B cell (primary cell): ENCODE measurements at places on chromosomes 13 and 19. TPM values are rescaled to one million over a fixed set of nuclear protein-coding genes. Genes with fewer than 3 reads are reported as not detected.

GRCh38 chr19:19550972-19551852 is 13.1 kb downstream of the CILP2 start:
- no peak for DNase-seq
- H3K27me3 ChIP-seq, result peaks cover 12% of the 10 kb centered on the region
- H3K27ac ChIP-seq, result no peak overlapping the region

The CYP2A7 gene
- total RNA-seq, result not detected in 2 replicates

GRCh38 chr13:111920932-111921705 is 145.8 kb upstream of the SOX1 start:
- no peak overlapping the region for H3K4me3 ChIP-seq
- no peak for DNase-seq
- no peaks in the 10 kb centered on the region for H3K4me1 ChIP-seq
- H3K36me3 ChIP-seq, result no peaks in the 10 kb centered on the region
- H3K27me3 ChIP-seq, result no peaks in the 10 kb centered on the region

GRCh38 chr19:41537789-41538188 is 38.2 kb upstream of the CEACAM21 start:
- no peak overlapping the region for H3K4me3 ChIP-seq
- H3K4me1 ChIP-seq, result peaks cover 58% of the 10 kb centered on the region
- no peak overlapping the region for H3K27ac ChIP-seq
- H3K27me3 ChIP-seq, result no peaks in the 10 kb centered on the region
- peak; percentile 51 for DNase-seq

DNA sequence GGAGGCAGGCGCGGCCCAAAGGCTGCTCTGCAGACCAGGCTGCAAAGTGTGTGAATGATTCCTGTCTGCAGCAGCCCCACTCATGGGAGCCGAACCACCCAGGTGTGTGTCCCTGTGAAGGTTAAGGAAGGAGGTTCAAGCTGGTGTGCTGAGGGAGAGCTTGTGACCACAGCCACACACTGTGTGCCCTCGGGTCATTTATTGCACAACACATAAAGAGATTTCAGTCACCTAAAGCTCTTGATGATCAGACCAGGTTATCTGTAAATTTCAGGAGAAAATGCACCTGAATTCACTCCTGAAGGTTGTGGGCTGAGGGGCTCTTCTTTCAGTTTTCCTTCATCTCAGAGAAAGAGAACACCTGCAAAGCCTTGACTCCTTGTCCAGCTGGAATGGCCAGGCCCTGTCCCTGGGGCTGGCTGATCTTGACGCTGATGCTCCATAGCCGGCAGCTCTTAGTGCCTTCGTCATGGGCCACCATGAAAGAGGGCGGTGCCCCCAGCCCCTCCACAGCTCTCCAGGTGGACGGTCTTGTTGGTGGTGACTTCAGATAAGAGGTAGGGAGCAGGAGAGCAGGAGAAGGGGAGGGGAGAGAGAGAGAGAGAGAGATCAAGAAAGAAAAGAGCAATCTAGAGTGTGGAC is 110.8 kb upstream of the C1QTNF9B start:
- H3K4me3 ChIP-seq, result no peak overlapping the region
- DNase-seq, result no peak

DNA sequence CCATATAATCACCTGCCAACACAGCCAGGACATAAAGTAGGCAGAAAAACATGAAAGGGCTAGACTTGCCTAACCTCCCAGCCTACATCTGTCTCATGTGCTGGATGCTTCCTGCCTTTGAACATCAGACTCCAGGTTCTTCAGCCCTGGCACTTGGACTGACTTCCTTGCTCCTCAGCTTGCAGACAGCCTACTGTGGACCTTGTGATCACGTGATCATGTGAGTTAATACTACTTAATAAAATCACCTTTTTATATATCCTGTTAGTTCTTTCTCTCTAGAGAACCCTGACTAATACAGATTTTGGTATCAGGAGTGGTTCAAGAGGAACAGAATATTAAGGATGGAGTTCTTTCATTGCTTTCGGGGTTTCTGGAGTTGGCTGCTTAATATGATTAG is 2867.6 kb downstream of the PCDH9 start:
- DNase-seq, result no peak
- no peaks in the 10 kb centered on the region for H3K36me3 ChIP-seq
- H3K4me1 ChIP-seq, result no peaks in the 10 kb centered on the region

- no peak overlapping the region for H3K27ac ChIP-seq
- peaks cover 14% of the 10 kb centered on the region for H3K4me1 ChIP-seq
Observed at GRCh38 chr13:99191900-99192399, 8.7 kb upstream of the UBAC2 start.

GRCh38 chr13:39527961-39528660 is 74.9 kb downstream of the LHFPL6 start:
- DNase-seq, result no peak
- H3K27me3 ChIP-seq, result no peaks in the 10 kb centered on the region
- no peaks in the 10 kb centered on the region for H3K36me3 ChIP-seq
- H3K4me3 ChIP-seq, result no peak overlapping the region

GRCh38 chr19:48878196-48879024 is 6.2 kb downstream of the PPP1R15A start:
- no peaks in the 10 kb centered on the region for H3K27me3 ChIP-seq
- peaks cover 41% of the 10 kb centered on the region for H3K36me3 ChIP-seq
- peak; percentile 48 for DNase-seq
- no peak overlapping the region for H3K27ac ChIP-seq
- peaks cover 54% of the 10 kb centered on the region for H3K4me1 ChIP-seq

The KLK2 gene
- 1.7 TPM in 2 replicates for total RNA-seq

GRCh38 chr13:51552027-51552426 is 32.2 kb upstream of the WDFY2 start:
- H3K27me3 ChIP-seq, result no peaks in the 10 kb centered on the region
- peaks cover 5% of the 10 kb centered on the region for H3K4me1 ChIP-seq
- no peak overlapping the region for H3K4me3 ChIP-seq
- H3K27ac ChIP-seq, result no peak overlapping the region

The LILRB5 gene
- 0.05 and 0.17 TPM in 2 replicates for total RNA-seq

DNA sequence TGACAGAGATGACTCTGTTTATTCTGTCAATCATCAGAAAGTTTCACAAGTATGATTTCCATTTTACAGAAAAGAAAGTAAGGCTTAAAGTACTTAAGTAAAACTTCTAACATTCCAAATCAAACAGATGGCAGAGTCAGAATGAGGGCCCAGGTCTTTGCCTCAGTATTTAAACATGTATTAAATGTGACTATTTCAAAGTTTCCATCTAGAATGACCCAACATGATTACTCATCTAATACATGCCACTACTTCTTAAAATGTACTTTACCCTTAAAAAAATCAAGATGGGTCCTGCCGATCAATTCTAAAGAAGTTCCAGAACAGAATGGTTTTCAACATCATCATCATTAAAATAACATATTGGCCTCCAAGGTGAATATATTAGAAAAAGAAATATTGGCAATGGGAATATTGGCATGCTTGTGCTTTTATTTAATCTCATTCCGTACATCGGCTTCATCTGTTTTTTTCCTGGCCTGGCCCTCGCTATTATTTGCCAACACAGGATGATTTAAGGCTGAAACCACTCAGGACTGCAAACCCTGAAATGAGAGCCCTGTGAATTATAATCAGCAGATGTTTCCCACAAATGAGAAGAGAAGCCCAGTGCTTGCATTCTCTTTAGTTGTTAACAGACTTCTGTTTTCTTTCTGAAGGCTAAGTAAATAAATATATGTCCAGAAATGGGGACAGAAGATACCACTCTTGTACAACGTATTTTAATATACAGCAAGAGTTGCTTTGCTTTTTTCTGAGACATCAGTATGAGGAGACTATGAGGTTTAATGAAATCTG is 340.0 kb downstream of the DNAJC15 start:
- H3K27ac ChIP-seq, result no peak overlapping the region
- no peaks in the 10 kb centered on the region for H3K36me3 ChIP-seq
- H3K27me3 ChIP-seq, result no peaks in the 10 kb centered on the region
- no peaks in the 10 kb centered on the region for H3K4me1 ChIP-seq
- H3K4me3 ChIP-seq, result no peak overlapping the region

The TPTE2 gene
- not detected in 2 replicates for total RNA-seq

DNA sequence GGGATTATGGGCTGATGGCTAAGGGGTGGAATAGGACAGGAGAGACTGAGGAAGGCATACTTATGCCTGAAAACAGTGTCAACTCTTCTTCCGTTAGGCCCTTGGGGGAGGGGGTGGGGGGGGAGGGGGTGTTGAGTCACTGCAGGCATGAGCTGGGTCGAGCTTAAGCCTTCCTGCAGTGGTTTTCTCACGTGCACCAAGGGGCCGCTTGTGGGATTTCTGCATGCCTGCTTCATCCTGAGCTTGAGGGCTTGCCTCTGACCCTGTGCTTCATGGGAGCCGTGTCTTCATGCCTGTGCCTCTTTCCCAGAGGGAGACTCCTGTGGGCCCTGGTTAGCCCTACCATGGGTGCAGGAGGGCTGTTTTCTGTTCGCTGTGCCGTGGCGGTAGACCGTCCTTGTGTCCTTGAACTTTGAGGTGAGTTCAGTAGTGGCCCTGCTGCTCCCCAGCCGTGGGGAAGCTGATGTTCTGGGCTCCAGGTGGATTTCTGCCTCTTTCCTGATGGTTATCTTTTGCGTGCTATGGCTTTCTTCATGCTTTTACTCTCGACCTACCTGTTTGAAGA is 186.1 kb downstream of the PCCA start:
- H3K4me3 ChIP-seq, result no peak overlapping the region
- DNase-seq, result no peak
- no peaks in the 10 kb centered on the region for H3K4me1 ChIP-seq
- H3K27ac ChIP-seq, result no peak overlapping the region

The KLF1 gene
- not detected in 2 replicates for total RNA-seq

- no peak overlapping the region for H3K27ac ChIP-seq
- H3K27me3 ChIP-seq, result no peaks in the 10 kb centered on the region
- no peaks in the 10 kb centered on the region for H3K4me1 ChIP-seq
- no peaks in the 10 kb centered on the region for H3K36me3 ChIP-seq
Observed at GRCh38 chr13:58597552-58597951, 966.0 kb downstream of the PCDH17 start.

The PTPRH gene
- total RNA-seq, result not detected in 2 replicates

DNA sequence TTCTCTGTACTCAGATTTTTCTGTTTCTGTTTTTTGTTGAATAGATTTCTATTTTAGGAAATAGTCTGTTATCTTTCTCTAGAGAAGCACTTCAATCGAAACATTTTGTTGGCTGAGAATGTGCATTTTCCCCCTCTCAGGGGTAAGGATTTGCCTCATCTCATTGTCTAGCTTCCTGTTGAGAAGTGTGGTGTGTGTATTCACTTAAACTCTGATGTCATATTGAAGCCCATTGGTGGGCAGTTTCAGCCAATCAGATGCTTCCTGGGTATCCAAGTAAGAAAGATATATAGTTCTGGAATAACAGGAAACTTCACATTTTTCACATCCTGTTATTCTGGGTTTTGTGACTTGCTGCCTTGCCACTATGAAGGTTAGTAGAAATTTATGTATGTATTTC is 87.6 kb downstream of the ARHGEF7 start:
- peak overlapping the region; percentile 76 for H3K27ac ChIP-seq
- peak; percentile 59 for DNase-seq
- no peaks in the 10 kb centered on the region for H3K36me3 ChIP-seq
- H3K4me3 ChIP-seq, result no peak overlapping the region

The ZNF728 gene
- not detected in 2 replicates for total RNA-seq

DNA sequence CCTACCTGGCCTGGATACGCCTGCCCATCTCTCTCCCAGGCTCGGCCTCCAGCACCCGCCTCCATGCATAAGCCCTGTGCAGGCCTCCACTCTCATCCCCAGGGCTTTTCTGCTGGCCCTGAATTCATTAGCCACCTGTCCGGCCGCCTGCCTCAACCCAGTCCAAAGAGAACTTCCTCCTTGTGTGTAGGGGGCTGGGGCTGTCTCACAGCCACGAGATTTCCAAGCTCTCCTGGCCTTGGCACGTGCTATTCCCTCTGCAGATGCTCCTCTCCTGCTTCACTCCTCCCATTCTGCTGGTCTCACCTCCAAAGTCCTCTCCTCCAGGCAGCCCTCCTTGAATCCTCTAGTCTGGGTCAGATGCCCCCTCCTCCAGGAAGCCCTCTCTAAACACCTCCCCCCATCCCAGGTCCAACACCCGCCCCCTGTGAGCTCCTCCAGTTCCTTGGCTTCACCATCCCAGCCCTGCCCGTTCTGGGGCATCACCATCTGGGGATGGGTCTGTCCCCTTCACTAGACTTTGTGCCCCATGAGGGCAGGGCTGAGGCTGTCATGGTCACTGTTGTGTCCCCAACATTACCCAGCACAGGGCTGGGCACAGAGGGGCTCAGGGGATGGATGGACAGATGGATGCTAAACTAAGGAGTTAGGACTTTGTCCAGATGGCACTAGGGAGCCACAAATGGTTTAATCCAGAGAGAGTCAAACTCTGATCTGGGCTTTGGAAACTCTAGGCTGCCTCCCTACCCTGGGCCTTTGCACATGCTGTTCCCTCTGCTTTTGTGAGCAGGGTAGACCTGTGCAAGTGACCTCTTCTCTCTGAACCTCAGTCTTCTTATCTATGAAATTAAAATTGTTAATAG is 14.8 kb downstream of the MEIS3 start:
- no peak for DNase-seq
- no peak overlapping the region for H3K4me3 ChIP-seq
- H3K27me3 ChIP-seq, result peaks cover 10% of the 10 kb centered on the region
- H3K4me1 ChIP-seq, result no peaks in the 10 kb centered on the region

GRCh38 chr19:1136621-1137317 is 33.0 kb downstream of the GPX4 start:
- H3K4me3 ChIP-seq, result no peak overlapping the region
- H3K36me3 ChIP-seq, result no peaks in the 10 kb centered on the region
- H3K27ac ChIP-seq, result no peak overlapping the region
- DNase-seq, result no peak
- H3K4me1 ChIP-seq, result peaks cover 27% of the 10 kb centered on the region
- H3K27me3 ChIP-seq, result no peaks in the 10 kb centered on the region

DNA sequence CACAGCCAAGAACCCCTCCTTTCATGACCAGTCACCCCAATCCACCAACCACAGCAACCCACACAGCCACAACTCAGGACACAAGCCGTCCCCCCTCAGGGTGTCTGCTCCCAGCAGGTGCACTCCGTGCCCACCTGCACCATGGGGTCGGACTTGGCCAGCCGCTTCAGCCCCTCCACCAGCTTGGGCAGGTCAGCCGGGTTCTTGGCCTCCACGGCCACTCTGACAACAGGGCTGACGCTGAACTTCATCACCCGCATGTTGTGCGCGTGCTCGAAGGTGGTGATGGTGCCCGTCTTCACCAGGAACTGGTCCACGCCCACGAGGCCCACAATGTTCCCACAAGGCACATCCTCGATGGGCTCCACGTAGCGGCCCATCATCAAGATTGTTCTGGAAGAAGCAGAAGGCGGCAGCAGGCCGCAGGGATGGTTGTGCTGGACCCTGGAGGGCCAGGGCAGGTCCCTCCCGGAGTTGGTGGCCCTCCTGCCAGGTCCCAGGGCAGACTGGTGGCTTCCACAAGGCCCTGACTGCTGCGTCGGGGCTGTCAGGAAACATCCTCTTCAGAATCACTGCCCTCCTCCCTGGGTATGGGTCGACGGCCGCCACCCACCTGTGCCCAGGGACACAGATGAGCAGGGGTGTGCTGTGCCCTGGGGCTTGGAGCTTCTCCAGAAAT is 5.5 kb downstream of the EEF2 start:
- no peak overlapping the region for H3K27ac ChIP-seq
- peaks cover 17% of the 10 kb centered on the region for H3K4me1 ChIP-seq
- H3K4me3 ChIP-seq, result no peak overlapping the region
- H3K36me3 ChIP-seq, result peaks cover 3% of the 10 kb centered on the region
- no peaks in the 10 kb centered on the region for H3K27me3 ChIP-seq

- peaks cover 76% of the 10 kb centered on the region for H3K36me3 ChIP-seq
- no peaks in the 10 kb centered on the region for H3K27me3 ChIP-seq
Observed at GRCh38 chr19:6416658-6417405, 7.8 kb downstream of the KHSRP start.
